ENCODE measurements at places on chromosomes 4 and X.

- DNase-seq, result no peak
Measured at GRCh38 chrX:79336869-79337815, 30.0 kb downstream of the ITM2A start.

DNA sequence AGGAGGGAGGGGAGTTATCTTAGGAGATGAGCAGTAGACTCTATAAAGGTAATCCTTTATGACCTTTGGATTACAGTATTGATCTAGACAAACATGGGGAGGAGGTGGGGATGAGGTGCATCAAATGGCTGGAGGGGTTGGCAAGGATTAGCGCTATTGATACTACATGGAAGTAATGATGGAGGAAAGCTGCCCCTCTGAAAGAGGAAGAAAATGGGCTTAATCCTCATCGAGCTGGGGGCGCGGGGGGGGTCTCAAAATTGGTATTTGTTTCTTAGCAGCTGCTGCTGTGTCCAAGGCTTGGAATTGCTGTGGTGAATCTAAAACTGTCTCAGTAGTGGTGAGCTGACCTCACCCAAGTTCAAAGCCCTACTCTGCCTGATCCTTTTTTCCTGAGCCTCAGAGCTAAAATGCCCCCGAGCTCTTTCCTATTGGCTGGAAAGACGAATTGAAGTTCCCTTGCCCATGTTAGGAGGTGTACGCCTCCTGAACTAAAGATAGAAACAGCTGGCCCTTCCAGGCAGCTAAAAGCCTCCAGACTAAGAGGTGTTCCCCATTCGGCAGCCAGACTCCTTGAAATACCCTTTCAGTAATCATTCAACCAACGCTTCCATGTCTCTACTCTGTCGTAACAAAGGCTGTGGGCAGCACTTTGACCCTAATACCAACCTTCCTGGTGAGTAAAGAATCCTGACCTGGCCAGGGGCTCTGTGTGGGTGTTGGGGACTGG, at the start of gene ITGB1BP2:
Gene ITGB1BP2, plus strand, starts transcription at position 556 of the 730 bp plus-strand sequence. Its CDS starts 57 bp downstream, at position 613.
- no peak for DNase-seq

DNA sequence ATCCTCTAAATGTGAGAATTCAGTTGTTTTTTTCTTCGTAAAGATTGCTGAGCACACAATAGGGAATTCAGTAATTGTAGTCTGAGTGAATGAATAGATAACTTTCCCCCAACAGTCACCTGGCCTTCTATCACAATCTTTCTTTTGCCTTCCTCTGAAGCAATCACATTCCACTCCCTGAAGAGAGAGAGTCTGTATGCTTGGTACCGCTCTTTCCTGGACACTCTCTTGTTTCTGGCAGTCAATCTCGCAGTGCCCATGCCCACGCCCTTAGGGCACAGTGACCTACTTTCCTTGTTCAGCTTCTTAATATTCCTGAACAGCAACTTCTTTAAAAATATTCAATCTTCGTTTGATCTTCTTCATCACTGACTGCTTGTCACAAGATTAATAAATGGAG, 255.9 kb downstream of the ADAMTS3 start:
- no peak for DNase-seq

DNA sequence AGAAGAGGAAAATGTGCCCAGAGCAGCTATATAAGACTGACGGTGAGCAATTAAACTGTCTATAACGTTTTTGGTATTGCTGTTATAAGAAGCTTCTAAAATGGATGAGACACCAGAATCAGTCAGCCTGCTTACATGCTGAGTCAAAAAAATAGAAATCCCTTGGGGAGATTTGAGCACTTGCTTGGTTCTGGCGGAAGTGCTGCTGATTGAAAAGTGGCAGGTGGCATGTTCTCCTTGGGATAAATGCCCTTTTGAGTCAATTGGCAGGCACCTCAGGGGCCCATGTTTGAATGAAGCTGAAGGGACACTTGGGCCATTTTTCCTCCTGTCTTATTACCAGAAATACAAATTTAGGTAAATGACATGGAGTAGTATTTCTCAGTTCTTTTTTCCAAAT, 148.7 kb downstream of the PTCHD1 start:
- peak; percentile 28 for DNase-seq

- DNase-seq, result no peak
Measured at GRCh38 chr4:32148111-32148666, 1428.0 kb downstream of the PCDH7 start.

DNA sequence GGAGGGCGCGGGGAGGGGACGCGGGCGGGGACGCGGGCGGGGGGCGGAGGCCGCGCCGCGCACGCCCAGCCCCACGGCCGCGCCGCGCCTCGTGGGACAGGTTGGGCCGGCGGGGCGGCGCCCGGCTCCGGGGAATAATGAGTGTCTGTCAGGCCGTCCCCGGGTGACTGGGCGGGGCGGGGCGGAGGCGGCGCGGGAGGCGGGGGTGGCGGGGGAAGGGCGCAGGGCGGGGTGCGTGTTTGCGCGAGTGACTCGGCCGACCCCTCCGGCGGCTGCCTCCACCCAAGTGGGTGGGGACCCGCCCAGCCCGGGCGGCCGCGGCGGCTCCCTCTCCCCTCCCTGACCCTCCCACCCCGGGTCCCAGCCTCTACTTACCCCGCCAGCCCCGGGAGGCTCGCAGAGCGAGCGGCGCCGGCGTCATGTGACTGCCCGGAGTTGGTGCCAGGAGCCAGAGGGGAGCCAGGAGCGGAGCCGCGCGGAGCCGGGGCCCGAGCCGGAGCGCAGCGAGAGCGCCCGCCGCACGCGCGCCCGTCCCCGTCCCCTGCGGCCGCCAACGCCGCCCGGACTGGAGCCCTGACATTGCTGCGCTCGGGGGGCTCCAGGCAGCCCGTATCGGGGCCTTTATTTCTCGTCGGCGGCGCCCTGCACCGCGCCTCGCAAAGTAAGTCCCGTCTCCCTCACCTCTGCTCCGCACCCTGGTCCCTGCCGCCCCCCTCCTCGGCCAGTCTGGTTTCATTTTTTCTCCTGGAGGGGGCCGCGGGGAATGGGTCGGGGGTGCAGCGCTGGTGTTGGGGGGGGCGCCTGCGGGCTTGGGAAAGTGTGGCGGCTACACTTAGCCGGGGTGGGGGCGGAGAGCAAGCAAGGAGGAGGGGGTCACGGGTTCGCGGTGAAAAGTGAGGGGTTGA, at the start of gene KLF3:
Gene KLF3, plus strand, starts transcription at position 399 of the 905 bp plus-strand sequence. CDS start 16,427 bp downstream, outside the sequence.
- DNase-seq, result peak; percentile 72

GRCh38 chrX:32592786-32593185, 618.6 kb downstream of the DMD start:
- no peak for DNase-seq

- DNase-seq, result no peak
Measured at GRCh38 chr4:8543623-8544022, 36.6 kb upstream of the GPR78 start.

- DNase-seq, result no peak
Measured at GRCh38 chrX:150088766-150089518, 150.7 kb upstream of the EOLA2 start.

DNA sequence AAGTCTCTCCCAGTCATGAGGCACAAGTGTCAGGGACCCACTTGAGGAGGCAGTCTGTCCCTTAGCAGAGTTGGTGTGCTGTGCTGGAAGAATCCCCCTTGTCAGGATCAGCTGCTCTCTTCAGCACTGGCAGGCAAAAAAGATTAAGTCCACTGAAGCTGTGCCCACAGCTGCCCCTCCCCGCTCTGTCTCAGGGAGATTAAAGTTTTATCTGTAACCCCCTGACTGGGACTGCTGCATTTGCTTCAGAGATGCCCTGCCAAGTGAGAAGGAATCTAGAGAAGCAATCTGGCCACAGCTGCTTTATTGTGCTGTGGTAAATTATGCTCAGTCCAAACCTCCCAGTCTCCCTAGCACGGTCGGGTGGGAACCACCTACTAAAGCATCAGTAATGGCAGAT, 37.4 kb upstream of the HEPH start:
- no peak for DNase-seq

- DNase-seq, result no peak
Measured at GRCh38 chr4:183241721-183242151, 78.3 kb downstream of the CLDN22 start.

DNA sequence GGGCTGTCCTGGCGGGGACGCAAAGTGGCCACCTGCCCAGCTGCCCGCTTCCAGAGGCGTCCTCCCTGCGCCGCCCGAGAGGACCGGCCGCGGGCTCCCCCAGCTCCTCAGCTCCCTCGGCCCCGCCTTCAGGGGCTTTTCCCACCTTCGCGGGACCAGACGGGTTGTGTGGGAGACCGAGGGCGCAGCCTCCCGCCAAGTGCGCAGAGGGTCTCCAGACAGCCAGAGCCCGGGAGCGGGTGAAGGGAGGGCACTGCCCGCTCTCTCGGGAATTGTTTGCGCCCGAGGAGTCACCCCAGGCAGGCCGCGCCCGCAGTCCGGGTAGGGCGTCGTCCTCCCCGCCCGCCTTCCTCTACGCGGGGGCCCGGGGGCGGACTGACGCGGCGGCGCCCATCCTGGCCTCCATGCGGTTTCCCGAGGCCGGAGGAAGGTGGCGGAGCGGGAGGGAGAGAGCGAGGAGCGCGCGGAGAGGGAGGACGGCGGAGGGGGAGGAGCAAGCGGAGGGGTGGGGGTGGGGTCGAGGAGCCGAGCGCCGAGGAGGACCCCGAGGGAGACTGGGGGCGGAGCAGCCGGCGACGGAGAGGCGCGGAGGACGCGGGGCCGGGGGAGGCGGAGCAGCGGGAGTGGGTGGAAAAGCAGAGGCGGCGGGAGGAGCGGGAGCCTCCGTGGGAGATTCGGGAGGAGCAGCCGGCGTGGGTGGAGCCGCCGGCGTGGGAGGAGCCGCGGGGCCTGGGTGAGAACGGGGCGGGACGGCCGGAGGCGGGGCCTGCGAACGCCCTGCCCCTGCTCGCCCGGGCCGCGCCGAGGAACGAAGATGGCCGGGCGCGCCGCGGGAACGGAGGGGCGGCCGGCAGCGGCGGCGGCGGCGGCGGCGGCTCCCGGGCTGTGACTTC, 47.5 kb downstream of the CLDN34 start:
- peak; percentile 61 for DNase-seq

- DNase-seq, result no peak
Measured at GRCh38 chrX:134743091-134743490, 84.8 kb upstream of the PLAC1 start.

Measured in NCI-H2107 (cell line).